ENCODE measurements at places on chromosomes 3 and 15. TPM values are rescaled to one million over a fixed set of nuclear protein-coding genes. Genes with fewer than 3 reads are reported as not detected.

GOLGA8M gene
- total RNA-seq: 1.6 TPM

CLCN2 gene
- 11.6 TPM for total RNA-seq

DNA sequence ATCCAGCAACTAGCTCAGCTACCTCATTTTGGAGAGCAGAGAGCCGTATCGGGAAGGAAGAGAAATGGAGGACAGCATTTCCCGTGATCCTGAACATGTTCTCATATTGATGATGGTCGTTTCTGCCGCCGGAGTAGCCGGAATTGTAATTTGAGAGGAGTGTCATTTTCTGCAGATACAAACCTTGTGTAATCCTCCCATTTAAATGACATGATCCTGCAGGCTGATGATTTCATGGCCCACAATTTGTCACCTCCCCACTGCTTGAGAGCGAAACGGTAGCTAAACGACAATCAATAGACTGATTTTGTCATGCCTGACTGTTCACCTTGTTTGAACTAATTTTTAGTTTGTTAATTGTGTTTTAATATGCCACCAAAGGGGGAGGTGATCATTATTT lies 126.5 kb upstream of the CNTN6 start:
- DNase-seq: no peak

GRCh38 chr15:88564741-88565140 lies 18.3 kb upstream of the DET1 start:
- no peak for DNase-seq

DNA sequence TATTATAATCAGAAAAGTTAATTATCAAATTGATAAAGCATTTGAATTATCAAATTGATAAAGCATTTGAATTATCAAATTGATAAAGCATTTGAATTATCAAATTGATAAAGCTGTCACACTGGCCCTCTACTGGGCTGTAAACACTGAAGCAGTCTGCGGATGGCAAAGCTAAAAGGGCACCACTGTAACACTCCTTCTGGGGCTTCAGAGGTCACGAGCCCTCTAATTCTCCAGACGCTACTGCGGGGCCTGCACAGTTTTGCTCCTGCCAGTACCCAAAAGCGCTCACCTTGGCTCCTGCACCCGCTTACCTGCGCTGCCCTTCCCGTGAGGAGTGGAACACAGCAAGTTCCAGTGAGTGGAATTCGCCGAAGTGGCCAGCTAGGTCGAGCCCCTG lies 409.0 kb upstream of the KCNMB2 start:
- no peak for DNase-seq

DNA sequence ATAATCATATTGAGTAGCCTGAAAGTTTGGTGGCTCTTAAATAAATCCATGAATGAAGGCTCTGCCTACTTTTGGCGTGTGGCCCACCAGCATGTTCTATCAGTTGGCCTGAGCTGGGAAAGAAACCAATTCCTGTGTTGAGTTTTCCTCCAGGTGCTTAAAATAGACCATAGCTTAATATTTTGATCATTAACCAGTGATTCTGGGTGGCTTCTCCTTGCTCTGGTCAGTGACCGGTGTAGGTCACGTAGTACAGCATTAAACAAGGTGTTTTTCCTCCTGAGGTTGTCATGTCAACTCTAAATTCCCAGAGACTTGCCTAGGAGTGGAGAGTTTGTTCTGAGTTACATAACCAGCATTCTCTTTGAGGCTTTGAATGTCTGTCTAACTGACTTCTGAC lies 1.3 kb downstream of the HHLA2 start:
- DNase-seq: no peak

DNA sequence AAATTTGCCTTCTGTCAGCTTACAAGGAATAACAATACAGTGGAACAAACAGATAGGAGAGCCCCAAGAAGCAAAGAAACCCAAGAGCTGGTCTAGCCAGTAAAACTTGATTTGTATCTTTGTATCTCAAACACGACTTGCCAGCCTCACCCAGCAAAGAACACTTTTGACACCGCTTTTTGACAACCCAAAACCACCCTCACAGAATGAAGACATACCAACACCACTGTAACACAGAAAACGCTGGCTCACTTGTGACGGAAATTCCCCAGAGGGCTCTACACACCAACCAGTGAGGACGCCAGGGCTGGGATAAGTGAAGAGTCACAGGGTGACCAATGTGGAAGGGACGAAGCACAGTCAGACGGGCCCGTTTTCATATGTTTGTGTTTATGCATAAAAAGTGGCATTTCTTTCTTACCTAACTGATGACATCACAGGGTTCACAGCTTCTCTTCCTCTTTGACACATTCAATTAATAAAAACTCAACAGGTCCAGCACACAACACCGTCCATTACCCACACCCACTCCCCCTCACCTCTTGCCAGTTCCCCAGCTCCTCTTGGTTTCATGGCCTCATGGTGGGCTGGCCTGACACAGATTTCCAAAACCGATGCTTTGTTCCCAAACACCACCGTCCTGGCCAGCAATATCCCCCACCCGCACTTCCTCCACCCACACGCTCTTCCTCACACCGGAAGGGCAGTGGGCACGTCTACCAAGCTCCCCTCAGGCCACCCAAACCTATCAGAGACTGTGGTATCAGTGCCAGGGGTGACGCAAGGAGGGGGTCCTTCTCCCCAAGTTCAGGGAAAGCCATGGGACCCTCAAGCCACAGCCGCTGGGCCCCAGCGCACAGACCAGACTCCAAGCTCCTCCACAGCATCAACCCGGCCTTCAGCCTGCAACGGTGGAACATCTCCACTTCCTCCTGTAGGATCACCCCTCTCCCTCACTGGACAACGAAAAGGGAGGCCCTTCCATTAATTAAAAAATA lies 94.2 kb downstream of the ADAMTS17 start:
- no peak for DNase-seq

- peak; percentile 66 for DNase-seq
Measured at GRCh38 chr15:63121382-63122001, at the start of gene LACTB. LACTB (plus strand) TSS chr15:63121861; CDS start chr15:63121872, 11 bp downstream.

DNA sequence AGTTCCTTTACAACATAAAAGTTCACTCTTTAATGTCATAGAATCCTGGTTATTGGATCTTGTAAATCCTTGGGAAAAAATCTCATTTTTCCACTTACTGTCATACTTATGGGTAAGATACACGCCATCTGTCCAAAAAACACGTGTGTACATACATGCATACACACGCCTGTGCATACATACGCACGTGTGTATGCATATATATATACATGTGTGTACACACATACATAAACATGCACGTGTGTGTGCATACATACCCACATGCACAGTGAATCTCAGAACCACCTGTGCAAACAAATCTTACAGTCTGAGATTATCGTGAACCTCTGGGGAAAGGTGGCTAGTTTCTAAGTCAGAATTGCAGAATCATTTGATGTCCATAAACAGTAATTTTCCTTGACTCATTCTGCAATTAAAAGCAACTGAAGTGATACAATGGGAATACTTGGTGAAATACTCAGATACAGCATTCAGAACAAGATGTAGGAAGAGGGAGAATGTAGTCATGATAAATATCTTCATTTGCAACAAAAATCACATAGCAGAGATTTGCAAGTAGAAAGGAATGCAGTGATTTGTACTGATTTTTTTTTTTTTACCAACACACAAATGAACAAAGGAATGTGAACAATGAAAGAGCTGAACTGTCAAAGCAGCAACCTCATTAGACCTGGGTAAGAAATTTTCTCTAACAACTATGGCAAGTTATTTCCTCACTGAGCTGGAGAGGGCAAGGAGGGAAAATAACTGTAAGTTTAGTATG lies 160.6 kb upstream of the POU1F1 start:
- peak; percentile 34 for DNase-seq

DNA sequence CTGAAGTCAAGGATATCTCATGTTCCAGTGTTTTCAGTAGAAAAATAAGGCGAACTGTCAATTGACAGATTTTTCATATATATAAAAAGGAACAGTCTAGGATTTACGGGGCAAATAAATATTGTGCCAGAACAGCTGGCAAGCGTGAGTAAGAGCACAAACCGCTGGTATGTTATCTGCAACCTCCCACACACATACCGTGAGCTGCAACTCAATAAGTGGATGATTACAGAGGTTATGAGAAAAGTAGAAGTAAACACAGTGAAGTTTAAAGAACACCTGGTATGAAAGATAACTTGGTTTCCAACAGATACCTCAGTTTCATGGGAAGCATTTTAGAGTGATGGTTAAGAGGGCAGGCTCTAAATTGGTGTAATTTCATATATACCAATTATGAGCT lies 733.4 kb downstream of the TUSC7 start:
- DNase-seq: no peak

GRCh38 chr15:63076714-63077046 lies 34.1 kb downstream of the TPM1 start:
- no peak for DNase-seq

DNA sequence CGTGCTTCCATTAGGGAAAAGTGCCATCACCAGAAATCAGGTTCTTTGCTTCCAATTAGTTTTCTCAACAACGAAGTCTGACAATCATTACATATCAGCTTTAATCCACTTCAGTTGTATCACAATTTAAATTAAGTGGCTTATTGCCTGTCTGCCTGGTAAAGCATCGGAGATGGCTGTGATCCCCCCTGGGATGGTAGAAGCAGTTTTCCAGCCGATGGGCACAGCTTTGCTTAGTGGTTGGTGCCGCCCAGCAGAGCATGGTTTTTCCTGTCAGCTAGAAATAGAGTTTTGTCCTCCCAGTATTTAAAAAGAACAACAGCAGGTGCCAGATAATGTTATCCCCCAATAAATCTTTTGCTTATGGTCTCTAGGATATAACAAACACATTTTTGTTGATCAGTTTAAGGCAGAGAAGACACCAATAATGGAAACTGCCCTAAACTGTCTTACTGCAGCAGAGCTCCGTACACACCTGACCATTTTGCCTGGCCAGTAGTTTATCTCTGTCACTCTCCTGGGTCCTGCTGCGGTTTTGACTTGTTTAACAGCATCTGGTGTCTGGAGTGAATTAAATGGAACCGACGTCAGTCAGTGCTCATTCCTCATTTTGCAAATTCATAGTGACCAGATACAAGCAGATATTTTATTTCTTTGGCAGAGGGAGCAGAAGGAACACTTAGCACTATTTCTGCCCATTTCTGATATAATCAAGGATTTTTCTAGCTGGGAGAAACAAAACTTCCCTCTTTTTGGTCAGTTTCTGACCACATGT lies 79.1 kb downstream of the SLC49A4 start:
- no peak for DNase-seq

DNA sequence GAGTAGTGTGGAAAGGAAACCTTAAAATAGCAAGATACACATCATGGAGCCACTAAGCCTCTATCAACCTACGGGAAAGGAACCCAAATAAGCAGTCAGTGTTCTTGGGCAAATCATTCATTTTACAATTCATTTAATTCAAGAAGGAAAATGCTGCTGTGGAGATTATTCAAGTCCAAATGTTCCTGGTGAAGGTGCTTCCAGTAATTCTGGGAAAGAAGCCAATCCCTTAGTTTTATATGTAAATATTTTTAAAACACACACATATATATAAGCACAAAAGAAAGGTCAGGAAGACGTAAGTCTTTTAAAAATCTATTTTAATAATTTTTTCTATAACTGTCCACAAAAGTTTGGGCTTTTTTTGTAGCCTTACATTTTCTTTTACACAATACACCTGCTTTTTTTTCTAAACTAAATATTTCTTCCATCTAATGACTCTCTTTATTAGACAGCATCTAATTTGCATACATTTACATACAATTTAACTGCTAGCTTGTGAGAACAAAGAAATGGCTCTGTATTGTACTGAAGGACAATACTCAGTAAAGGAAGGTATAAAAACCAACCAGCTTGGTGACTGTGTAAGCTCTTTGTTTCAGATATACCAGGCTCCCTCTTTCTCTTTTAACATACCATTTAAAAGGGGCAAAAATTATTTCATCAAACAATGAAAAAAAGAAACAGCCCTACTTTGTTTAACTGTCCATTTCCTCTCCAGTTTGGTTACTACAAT lies 269.5 kb downstream of the ZBTB20 start:
- DNase-seq: no peak

DNA sequence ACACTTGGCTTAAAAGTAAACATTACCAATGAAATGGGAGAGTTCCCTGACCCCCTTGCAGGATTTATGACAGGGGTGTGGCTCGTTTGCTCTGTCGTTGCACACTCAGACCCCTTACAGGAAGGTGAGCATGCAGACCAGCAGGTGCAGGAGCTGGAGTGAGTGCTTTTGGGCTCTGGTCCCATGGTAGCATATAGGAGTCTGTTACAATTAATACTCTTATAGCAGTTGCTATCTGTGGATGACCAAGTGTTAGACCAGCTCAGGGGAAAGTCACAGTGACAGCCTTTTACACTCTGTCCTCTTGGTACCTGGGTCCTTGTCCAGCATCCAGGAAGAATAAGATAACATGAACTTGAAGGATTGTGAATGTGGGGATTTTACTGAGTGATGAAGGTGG lies 1177.5 kb downstream of the NSUN3 start:
- no peak for DNase-seq

All from SJSA1 (cell line).